Fibroblast of the conjunctiva (primary cell): ENCODE measurements at places on chromosomes 11 and 22.

DNA sequence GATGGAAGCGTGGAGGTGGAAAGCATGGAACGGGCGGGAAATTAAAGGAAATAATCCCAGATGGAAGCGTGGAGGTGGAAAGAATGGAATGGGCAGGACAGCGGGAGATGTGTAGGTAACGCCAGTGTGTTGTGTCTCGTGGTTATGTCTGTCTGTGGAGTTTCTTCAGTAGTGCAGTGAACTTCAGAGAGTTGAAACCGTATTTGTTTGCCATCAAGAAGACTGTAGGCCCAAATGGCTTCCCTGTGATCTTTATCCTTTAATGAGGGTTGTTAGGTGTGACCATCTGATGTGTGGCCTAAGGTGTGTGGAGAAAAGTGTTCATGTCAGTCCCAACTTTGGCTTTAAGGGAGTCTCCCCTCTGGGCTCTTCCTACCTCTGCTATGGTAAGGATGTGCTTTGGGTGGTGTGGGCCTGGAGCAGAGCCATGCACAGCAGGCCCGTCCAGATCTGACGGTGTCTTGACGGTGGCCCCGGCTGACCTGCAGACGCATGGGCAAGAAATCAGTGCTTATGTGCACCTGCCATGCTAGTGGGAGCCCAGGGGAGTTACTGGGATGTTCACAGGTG, 39.6 kb downstream of the AP2A2 start:
- no peak for DNase-seq

DNA sequence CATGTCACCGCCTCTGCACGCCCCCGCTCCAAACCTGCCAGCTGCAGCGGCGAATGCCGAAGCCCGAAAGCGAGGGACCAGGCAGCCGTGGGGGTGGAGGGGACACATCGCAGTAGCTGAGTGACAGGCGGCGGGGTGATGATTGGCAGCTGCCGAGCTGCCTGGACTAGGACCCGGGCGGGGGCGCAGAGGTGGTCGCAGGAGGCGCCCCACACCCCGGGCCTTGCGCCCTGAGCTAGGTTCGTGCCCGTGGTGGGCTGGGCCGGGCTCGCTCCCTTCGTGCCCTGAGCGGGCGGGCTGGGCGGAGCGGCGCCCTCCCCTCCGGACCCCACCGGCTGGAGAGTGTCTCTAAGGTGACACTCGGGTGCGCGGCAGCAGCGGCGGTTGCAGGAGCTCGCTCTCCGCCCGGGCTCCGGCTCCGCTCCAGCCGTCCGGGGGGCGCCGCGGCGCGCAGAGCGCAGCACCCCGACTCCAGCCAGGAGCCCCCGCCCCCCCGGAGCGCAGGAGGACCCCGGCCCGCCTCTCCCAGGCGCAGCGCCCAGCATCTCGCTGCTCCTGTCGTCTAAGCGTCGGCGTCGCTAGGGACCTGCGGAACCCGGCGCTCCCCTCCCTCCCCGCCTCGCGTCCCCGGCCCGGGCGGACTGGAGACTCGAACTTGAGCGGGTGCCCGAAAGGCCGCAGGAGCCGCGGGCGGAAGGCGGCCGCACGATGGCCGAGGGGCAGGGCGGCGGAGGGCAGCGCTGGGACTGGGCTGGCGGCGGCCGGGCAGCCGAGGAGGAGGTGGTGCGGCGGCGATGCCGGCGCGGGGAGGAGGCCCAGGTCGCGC, 14.5 kb upstream of the DGKZ start:
- DNase-seq = no peak

DNA sequence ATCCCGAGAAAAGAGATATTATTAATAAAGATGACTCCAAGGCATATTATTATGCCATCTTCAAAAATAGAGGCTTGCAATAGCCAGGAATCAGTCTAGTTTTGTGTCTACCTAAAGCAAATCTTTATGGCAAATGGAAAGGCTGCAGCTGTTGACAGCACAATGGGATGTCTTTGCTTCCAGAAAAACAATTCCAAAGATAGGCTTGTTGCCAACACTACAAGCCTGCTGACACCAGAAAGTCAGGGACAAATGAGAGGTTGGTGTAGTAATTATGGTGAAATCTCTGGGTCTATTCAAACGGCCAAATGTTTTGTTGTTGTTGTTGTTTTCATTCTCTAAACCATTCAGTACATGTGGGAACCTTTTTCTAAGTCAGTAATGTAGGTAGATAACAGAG, 101.8 kb downstream of the LUZP2 start:
- no peak for DNase-seq

DNA sequence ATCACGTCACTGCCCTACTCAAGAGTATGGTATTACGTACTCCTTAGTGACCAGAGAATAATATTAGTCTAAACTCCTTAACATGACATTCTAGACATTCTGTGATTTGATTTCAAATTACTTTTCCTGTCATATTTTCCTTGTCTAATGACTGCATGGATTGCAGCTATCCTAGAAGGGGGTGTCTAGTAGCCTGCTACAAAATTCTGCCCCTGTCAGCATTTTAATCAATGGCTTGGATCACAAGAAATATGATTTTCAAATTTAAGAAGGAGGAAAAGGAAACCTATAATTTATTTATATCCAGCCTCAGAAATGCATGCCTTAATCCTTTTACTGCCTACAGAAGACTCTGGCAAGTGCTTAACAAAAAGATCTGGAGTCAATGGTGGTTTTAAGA, 216.8 kb downstream of the SWAP70 start:
- no peak for DNase-seq

DNA sequence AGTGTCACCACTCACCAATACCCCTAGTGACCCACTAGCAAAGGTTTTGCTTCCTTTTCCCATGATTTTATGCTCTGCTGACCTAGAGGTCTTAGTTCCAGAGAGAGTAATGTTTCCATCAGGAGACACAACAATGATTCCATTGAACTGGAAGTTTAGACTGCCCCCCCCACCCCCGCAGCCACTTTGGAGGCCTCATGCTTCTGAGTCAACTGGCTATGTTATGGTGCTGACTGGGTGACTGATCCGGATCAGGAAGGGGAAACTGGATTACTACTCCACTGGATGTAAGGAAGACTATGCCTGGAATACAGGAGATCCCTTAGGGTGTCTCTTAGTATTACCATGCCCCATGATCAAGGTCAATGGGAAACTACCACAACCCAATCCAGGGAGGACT, 633.6 kb downstream of the OPCML start:
- DNase-seq = no peak

- no peak for DNase-seq
Measured at GRCh38 chr11:31800398-31801265, 10.5 kb downstream of the PAX6 start.

GRCh38 chr11:102469196-102469821, 16.7 kb upstream of the TMEM123 start:
- no peak for DNase-seq

DNA sequence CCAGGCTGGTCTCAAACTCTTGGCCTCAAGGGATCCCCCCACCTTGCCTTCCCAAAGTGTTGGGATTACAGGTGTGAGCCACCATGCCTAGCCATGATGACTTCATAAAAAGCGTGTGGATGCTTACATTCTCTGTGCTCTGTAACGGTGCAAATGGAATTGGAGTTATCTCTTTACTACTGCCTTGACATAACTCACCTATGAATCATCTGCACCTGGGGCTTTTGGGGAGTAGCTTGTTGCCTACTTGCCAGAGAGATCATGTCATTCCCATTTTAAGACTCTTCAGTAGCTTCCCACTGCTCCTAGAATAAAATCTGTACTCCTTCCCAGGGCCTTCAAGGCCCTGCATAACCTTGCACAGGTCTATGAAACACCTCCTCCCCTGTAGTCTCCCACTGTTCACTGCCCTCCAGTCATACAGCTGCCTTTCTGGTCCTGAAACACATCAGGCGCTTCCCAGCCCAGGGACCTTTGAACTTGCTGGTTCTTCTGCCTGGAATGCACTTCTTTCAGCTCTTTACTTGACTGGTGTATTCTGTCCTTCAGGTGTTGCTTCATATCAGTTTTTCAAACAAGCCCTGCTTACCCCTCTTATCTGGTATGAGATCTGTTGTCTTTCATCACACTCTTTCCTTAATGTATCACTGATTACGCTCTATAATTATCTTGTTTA, 19.6 kb upstream of the MOGAT2 start:
- no peak for DNase-seq

GRCh38 chr11:76322942-76323341, 58.0 kb downstream of the THAP12 start:
- DNase-seq = no peak

- no peak for DNase-seq
Measured at GRCh38 chr11:75425422-75425821, 7.6 kb downstream of the KLHL35 start.

- DNase-seq = no peak
Measured at GRCh38 chr11:115488945-115489344, 15.3 kb downstream of the CADM1 start.

GRCh38 chr11:15726893-15727519, 612.3 kb downstream of the INSC start:
- no peak for DNase-seq

GRCh38 chr11:62538470-62539237, 8.0 kb downstream of the AHNAK start:
- DNase-seq = no peak

DNA sequence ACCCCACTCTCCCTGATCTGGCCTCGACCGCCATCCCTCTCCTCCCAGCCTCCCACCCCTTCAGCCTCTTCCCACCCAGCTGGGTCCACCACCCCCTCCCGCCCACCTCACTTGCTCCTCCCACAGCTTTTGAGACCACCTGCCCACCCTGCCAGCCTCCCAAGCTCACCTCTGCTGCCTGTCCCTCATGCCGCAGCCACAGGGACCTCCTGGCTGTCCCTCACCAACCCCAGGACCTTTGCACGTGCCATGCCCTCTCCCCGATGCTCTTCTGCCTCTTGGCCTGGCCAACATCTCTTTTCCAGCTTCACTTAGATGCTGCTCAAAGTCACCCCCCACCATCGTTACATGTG, 6.5 kb downstream of the PNPLA5 start:
- DNase-seq = no peak

GRCh38 chr11:121254756-121255155, 37.8 kb upstream of the SC5D start:
- DNase-seq = no peak

DNA sequence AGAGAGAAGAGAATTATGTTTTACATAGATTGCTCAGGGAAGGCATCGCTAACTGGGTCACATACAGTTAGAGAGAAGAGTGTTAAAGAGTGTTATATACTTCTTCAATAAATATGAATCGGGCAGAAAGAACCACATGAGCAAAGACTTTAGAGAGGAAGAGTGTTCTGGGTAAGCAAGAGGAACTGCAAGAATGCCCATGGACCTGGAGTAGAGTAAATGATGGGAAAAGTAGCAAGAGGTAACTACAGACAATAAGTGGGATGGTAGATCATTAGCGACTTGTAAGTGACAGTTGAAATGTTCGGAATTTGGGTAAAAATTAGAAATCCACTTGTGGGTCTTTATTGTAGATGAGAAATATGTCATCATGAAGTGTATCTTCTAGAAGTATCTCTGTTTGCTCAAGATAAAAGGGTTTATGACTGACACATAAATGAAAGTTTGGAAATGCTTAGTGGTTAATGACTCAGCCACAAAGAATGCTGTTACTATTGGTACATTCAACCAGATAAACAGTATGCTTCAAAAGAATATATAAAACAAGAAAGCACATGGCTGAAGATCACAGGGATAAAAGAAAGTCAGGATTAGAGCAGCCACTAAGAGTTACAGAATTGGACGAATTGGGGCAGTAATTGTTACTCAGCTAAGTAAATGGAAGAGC, 229.3 kb downstream of the CASP12 start:
- DNase-seq = peak; percentile 73

- no peak for DNase-seq
Measured at GRCh38 chr22:20740222-20740951, 33.5 kb upstream of the SERPIND1 start.

DNA sequence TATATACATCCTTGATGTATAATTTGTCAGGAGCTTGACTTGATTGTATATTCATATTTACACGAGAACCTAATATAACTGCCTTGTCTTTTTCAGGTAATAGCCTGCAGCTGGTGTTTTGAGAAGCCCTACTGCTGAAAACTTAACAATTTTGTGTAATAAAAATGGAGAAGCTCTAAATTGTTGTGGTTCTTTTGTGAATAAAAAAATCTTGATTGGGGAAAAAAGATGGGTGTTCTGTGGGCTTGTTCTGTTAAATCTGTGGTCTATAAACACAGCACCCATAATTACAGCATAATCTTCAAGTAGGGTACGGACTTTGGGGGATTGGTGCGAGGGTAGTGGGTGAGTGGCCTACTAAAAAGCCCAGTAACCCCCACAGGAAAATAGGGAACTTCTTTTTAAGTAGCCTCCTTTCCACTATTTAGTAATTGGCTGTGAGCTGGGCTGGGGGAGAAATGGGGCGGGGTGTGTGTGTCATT, 7.5 kb downstream of the MALAT1 start:
- no peak for DNase-seq

- DNase-seq = no peak
Measured at GRCh38 chr22:30697975-30698374, 3.3 kb downstream of the OSBP2 start.

DNA sequence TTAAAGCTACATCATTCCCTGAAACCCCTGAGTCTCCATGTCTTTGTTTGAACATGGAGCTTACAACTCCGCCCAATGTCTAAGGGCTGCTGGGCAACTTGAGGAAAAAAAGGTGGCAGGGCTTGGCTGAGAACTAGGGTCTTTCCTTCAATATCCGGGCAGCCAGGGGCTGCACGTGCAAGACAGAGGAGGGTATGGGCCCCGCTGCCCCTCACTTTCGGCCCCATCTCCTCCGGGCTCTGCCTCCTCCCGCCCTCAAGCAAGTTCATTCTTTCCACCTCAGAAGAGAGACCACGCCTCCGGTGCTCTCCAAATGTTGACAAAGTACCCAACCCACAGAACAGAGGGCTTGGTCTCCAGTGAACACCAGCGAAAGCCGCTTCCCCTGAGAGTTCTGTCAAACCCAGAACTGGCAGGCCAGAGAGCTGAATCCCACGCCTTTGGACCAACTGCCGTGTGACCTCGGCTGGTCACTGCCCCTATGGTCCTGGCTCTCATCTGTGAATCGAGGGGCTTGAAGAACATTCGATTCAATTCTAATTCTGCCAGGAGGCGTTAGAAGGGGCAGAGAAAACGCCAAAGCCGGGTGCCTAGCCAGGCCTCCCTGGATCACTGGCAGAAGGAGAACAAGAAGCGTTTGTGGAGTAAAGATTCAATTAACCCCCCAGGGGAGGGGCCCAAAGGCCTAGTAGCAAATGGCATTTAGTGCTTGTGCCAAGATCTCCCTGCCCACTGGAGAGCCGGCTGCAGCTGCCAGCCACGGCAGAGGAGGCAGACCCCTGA, 7.3 kb downstream of the PDGFB start:
- no peak for DNase-seq
